ENCODE measurements at places on chromosomes 1 and 21.

- DNase-seq, result no peak
These were observed 97.5 kb upstream of the KCNE2 start for GRCh38 chr21:34266351-34266750.

DNA sequence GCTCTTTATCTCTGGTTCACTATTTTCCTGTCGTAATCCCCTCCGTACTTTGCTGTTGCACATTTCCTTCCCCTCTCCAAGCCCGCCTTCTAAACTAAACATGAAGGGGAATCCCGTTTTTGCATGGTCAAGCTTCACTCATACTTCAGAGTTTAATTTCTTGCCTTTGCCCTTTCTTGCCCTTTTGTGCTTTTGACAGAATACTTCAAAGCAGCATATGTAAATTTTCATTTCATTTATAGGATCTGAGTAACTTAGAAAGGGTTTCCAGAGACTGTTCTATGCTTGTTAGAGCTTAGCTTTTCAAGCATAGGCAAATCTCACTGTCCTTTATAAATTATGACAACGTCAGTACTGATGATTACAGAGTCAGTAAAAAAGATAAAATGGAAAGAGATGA is 27.7 kb downstream of the SPATA45 start:
- no peak for DNase-seq

- no peak for DNase-seq
These were observed 51.5 kb downstream of the RPL5 start for GRCh38 chr1:92883297-92883696.

DNA sequence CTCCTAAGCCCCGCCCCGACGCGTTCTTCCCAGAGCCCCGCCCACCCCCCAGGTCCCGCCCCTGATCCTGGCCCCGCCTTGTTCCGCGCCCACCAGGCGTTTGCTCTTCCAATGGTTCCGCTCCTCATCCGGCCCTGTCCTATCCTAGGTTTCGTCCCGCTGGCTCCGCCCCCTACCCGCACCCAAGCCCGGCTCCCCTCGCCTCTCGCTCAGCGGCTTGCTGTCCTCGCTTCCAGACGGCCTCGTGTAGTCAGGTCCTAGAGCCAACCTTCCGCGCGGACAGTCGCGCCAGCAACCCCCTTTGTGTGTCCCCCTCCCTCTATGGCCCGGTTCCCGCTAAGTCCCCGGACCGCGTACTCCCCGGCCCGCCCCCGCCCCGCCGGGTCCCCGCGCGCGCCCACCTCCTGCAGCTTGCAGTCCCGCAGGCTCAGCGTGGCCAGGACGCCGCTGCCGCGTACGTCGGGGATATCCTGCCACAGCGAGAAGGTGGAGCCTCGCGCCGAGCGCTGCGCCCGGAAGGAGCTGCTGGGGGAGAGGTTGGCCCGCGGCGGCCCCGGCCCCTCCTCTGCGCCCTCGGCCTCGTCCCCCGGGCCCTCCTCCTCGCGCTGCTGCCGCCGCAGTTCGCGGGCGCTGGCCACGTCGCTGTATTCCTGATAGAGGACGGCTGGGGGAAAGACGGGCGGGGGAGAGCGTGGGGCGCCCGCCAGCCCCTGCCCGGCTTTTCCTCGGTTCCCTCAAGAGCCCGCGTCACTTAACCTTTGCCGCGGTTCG is 5.7 kb downstream of the ARHGEF19 start:
- peak; percentile 87 for DNase-seq

DNA sequence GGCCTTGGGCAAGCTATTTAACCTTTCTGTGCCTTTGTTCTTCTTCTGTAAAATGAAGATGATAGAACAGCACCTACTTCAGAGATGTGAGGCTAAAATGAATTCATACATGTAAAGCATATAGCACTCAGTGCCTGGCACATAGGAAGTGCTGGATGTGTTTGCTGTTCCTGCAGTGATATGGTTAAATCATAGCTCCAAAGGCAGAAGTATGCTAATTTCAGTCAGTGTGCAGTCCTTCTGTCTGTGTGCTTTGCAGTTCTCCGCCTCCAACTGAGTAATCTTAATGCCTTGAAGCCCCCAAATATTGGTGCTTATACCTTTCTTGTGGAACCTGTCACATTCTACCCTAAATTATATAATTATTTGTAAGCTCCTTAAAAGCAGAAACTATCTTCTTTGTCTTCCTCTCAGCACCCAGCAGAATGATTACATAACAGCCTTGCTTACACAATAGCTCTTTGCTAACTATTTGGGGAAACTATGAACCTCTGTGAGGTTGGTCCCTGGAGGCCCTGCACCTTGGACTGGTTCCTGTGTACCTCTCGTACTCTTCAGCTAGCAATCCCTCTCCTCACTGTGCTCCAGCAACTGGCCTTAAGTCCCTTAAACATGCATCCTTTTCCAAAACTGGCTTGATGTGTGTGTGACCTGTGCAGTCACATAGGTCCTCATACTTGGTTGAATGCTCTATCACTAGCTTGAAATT is 57.0 kb upstream of the CACYBP start:
- DNase-seq, result no peak

- no peak for DNase-seq
These were observed 19.6 kb upstream of the ZNF648 start for GRCh38 chr1:182080955-182081582.

DNA sequence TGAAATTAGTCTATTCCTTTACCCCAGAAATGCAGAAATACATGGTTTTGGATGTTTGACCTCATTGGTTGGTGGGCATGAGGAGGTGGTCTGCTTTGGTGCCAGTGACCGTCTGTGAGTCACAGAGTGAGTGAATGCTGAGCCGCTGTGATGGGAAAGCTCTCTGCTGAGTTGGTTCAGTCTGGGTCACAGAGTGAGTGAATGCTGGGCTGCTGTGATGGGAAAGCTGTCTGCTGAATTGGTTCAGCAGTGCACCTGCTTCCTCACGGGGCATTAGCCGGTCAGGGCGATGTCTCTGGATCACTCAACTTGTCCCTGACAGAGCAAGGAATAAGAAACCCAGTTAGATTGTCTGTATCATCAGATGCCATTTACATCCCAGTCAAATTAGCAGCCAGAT is 40.8 kb downstream of the ADARB1 start:
- DNase-seq, result no peak

DNA sequence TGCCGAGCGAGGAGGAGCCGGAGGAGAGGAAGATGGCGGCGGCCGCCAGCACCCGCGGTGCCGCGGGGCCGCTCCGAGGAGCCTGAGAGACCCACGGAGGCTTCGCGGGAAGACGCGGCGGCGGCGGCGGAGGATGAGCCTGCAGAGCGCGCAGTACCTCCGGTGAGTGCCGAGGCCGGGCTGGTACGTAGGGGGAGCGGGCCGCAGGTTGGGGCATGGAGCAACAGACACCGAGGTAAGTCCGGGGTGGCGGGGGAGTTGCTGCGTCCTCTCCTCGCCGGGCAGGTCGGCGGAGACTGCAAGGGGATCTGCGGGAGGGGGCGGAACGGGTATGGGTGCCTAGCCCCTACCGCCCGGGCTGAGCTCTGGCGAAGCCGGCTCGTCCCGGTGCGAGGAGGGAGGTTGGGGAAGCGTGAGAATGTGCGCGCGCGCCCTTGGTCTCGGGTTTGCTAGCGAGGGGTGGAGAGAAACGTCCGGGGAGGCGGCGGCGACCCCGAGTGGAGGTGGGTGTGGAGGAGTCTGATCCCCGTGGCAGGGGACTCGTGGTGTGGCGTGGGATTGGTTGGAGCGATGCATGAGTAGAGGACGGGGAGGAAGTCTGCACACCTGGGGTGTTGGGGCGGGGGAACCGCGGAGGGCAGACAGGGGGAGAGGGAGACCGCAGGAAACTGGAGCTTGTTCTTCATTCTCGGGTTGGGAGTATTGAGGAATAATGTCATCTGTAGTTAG is at the start of gene SMG7:
SMG7 (plus strand) TSS at position 12 of the 729 bp plus-strand sequence; CDS start at position 134, 122 bp downstream.
- peak; percentile 5 for DNase-seq

- no peak for DNase-seq
These were observed 11.9 kb downstream of the ACTRT2 start for GRCh38 chr1:3033040-3033789.

- DNase-seq, result no peak
These were observed 29.6 kb upstream of the C1orf105 start for GRCh38 chr1:172390683-172391551.

DNA sequence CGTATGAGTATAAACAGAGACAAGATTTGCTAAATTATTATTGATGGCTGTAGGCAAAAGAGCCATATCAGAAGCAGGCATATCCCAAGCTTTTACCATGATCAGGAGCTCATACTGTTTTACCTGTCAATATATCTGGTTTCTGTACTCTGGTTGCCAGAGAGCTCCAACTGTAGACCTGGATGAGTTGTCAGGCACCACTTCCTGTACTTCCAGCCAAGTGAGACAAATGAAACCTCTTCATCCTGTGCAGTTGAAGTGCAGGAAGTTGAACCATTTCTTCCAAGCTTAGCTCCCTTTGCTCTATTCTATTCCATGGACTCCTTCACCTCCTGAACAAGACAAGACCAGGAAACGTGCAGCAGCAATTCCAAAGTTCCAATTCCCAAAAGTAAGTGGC is 115.6 kb downstream of the ZNF281 start:
- DNase-seq, result no peak

- no peak for DNase-seq
These were observed 24.7 kb upstream of the LAMC1 start for GRCh38 chr1:182998482-182998881.

GRCh38 chr1:153375511-153375910 is at the start of gene S100A12:
S100A12 (minus strand) TSS chr1:153375621; CDS start chr1:153374592, 1,029 bp downstream.
- DNase-seq, result no peak

DNA sequence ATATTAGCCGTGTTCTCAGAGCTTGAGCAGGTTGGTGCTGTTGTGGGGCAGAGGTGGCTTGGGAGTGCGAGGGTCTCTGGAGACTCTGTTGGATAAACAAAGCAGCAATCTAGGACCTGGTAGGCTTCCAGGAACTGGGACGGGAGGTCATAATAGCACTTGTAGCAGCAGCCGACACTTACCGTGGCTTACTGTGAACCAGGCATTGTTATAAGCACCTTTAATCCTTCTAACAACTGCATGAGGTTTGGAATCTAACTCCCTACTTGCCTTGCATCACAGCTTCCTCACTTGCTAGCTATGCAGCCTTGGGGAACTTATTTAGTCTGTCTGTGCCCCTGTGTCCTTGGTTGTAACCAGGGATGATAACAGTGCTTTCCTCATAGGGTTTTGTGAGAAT is 94.9 kb downstream of the NAV1 start:
- no peak for DNase-seq

DNA sequence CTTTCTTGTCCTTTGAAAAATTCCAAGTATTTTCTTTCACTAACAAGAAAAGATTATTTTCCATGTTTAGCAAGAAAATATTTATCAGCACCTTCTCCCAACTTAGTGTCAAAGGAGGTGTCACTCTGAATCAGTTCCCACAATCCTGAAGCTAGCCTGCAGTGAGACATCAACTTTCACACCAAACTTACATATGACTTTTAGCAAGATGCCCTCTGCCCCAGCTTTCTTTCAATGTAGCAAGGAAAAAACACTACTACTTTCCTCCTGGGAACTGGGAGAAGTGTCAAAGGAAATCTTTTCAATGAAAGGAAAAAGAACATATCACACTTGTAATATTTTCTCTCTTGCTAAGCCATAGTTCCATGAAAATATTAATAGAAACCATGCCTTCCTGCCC is 50.9 kb upstream of the PALMD start:
- no peak for DNase-seq

GRCh38 chr1:14071581-14071980 is 371.6 kb downstream of the PRDM2 start:
- no peak for DNase-seq

- DNase-seq, result no peak
These were observed 149.0 kb downstream of the TGFBR3 start for GRCh38 chr1:91736715-91737615.

- no peak for DNase-seq
These were observed 112.9 kb downstream of the FCRL5 start for GRCh38 chr1:157439302-157439954.

Data from activated naive CD8-positive, alpha-beta T cell treated with anti-CD3 and anti-CD28 coated beads, Interleukin-2, amount 50 U/mL, for 16 hours (primary cell).